NCI-H1092 treated with DMSO at 0.1 percent for 48 hours (cell line): ENCODE measurements at places on chromosomes 16 and 17.
A peak's percentile ranks its signal among the peaks of the same experiment; 100 is the strongest.

GRCh38 chr16:53152329-53152728 is 97.5 kb downstream of the CHD9 start:
- no peak for DNase-seq

DNA sequence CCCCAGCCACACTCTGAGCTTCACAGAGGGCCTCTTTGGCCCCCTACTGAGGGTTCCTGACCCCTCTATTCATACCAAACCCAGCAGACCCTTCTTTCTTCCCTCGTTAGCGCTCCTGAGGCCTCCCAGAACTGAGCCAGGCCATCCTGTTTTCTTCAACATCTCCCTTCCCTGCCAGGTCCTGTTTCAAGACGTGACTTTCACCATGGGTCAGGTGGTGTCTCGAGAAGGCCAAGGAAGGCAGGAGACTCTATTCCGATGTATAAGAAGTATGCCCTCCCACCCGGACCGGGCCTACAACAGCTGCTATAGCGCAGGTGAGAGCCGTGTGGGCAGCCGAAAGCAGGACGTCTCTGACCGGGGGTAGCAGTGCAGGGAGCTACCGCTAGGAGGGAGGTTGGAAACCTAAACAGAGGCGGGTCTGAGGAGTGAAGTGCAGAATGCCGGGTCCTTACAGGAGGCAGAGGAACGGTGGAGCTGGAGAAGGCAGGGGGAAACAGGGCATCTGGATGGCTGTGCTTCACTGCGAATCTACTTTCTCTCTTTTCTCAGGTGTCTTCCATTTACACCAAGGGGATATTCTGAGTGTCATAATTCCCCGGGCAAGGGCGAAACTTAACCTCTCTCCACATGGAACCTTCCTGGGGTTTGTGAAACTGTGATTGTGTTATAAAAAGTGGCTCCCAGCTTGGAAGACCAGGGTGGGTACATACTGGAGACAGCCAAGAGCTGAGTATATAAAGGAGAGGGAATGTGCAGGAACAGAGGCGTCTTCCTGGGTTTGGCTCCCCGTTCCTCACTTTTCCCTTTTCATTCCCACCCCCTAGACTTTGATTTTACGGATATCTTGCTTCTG is 1.3 kb upstream of the SENP3 start:
- DNase-seq, result no peak

DNA sequence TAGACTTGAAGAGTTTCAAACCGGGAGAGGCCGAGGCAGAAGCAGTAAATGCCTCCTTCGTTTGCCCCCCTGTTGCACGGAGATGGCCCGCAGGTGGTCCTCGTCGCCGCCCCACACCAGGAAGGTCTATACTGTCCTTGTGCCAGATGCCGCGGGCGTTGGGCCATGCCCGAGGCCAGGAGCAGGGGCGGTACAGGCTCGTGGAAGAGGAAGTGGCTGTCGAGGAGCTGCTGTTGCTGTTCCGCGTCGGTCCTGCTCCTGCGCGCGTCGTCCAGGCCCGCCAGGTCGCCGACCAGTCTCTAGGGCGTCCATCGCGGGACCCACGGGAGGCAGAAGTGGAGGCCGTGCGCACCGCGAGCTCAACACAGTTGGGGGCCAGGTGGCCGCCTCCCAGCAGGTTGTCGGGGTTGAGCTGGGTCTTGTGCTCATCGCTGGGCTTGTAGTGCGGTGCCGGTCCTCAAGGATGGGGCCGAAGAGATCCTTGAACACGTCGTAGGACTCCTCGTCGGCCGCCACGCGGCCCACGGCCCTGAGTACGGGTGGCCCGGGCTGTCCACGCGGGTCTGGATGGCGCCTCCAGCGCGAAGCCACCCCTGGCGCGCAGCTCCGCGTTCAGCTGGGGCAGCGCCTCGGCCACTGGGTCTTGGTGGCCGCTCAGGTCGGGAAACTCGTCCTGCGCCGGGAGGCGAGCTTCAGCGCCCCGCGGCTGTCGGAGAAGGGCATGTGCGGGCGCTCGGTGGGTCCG is 13.1 kb upstream of the C16orf87 start:
- DNase-seq, result no peak

- DNase-seq, result no peak
Observed at GRCh38 chr17:29948448-29949215, 7.2 kb downstream of the EFCAB5 start.

DNA sequence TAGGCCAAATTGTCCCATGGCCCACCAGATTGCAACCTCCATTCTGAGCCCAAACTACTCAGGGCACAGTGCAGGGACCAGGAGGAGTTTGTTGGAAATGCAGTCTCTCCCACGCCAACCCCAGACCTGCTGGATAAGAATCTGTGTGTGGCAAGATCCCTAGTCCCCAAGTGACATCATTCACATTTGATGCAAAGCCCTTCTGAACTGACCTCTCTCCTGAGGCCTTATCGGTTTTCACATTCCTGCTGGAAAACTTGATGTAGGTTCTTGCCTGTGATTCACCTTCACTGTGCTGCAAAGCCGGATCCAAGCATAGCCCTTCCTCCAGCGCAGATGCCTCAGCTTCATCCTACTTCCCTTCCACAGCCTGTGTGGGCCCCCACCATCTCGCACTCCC is 6.6 kb upstream of the SHCBP1 start:
- DNase-seq, result no peak

DNA sequence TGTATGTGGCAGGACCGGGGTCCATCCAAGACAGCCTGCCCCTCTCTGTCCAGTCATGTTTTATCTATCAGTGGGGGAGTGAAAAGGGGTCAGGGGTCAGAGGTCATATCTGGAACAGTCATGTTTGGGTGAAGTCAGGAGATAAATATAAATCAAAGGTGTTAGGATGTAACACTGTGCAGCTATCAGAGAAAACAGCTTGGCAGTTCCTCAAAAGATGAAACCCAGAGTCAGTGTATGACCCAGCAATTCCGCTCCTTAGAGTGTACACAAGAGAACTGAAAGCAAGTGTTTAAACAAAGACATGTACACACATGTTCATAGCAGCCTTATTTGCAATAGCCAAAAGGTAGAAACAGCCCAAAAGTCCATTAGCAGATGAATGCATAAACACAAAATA is 361.3 kb downstream of the FOXL1 start:
- no peak for DNase-seq

GRCh38 chr16:879986-880385 is 79.5 kb upstream of the GNG13 start:
- no peak for DNase-seq

GRCh38 chr16:81601601-81602255 is 157.1 kb downstream of the CMIP start:
- peak; percentile 26 for DNase-seq

- DNase-seq, result no peak
Observed at GRCh38 chr16:27600381-27600780, 50.4 kb downstream of the KATNIP start.
